ENCODE measurements at places on chromosomes 6 and 20.

- DNase-seq = no peak
Measured at GRCh38 chr6:35495258-35496035, 1.4 kb downstream of the TEAD3 start.

- DNase-seq = no peak
Measured at GRCh38 chr6:130417951-130418350, 52.1 kb downstream of the TMEM200A start.

- no peak for DNase-seq
Measured at GRCh38 chr6:109466212-109466923, 10.8 kb upstream of the MICAL1 start.

DNA sequence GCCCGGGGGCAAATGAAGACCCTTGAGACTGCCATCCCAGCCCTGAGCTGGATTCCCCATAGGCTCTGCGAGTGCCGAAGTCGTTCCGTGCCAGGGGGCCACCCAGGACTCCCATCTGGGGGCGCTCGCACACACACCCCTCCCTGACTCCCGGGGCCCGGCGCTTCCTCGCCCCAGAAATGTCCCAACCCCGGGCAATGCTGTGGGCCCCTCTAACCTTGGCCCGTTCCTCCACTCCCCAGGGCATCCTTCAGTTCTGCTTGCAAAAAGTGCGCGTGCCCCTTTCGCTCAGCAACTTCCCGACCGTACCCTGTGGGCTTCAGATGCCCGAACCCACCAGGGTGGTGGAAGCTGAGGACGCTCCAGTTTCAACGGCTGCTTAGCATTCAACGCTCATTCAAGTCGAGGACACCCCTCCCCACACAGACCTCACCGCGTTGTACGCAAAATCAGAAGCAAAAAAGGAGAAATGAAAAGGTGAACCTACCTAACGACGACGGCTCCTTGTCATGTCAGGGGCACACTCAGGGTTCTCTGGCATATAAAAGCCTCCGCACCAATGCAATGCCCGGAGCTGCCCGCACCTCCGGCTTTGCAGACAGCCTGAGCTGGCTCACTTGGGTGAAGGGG is 25.3 kb downstream of the RIPOR2 start:
- no peak for DNase-seq

DNA sequence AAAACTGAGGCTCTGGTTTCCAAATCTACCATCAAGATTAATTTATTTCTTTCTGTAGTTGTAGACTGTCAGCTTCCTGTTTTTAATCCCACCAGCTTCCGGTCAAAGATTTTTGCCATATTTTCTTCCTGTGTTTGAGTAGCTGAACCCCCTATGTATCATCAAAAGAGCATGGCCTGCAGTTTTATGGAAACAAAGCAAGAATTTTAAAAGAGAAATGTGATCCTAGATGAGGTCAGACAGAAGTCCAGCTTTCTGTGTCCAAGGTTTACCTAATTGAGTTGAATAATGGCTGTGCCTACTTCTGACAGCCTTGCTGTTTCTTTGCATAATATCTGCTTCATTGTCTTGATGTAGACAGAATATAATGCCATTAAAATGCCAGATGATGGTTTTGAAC is 163.7 kb downstream of the CARMIL1 start:
- no peak for DNase-seq

- no peak for DNase-seq
Measured at GRCh38 chr6:45472382-45472781, 94.6 kb upstream of the SUPT3H start.

- no peak for DNase-seq
Measured at GRCh38 chr6:135592276-135592675, 94.7 kb upstream of the AHI1 start.

DNA sequence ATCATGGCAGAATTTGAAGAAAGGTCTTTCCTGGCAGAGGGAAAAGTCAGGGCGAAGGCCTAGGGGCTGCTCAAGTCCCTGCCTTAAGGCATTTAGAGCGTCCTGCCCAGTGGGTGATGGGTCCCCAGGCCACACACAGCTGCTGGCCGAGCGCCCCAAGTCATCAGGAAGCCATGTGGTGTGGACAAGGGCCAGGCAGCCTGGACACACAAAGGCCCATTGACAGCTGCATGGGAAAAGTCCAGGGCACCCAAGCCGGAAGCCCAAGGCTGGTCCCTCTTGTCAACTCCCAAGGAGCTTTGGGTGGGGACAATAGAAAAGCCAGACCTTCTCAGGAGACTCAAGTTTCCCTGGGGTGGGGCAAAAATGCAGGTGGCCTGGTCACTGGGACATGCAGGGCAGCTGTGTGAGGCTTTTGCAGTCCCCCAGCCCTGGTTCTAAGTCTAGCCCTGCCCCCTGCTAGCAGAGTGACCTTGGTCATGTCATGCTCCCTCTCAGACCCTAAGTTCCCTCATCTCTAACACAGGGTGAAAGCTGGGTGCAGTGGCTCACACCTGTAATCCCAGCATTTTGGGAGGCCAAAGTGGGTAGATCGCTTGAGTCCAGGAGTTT is 44.3 kb upstream of the PTGIS start:
- no peak for DNase-seq

DNA sequence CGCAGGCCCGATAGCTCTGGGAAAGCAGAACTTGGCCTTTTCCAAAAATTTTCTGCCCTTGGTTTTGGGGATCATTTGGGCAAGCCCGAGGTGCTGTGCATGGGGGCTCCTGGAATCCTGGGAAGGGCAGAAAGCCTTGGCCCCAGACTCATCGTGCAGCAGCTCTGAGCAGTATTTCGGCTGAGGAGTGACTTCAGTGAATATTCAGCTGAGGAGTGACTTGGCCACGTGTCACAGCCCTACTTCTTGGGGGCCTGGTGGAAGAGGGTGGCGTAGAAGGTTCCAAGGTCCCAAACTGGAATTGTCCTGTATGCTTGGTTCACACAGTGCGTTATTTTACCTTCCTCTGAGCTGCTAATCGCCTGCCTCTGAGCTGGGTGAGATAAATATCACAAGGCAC is 1.1 kb upstream of the BMP2 start:
- no peak for DNase-seq

- DNase-seq = no peak
Measured at GRCh38 chr20:5148581-5148980, 21.8 kb downstream of the CDS2 start.

DNA sequence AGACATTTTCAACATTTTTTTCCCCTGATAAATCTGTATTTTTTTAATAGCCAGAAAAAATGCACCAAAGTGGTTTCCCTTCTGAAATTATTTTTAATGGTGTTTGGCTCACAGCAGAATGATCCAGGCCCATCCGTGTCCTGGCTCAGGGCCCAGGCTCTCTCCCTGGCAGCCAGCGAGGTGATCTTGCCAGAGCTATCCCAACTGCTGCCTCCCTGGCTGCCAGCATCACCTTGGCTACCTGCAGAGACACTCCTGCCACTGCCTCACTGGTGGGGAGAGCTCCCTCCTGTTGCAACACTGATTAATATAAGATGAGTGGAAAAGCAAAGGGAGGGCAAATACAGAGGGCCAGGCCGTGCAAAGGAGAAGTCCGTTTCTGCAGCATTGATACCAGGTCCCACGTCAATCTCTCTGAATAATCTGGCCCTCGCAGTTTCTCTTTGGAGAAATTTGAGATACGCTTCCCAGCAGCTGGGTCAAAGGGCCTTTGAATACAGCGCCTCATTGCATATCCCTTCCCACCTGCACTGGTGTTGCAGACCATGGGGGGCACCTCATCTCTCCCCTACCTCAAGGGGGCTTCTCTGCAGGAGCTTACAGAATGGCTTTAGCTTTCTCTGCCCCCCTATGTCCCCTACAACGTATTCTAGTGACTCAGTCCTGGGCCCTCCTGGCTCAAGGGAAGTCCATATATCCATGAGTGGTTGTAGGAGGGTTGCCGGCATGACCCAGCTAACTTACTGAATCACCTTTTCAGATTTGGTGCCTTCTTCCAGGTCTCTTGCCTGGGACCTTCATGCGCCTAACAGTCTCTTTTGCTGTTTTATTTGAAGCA is 12.8 kb upstream of the DSTN start:
- DNase-seq = no peak

GRCh38 chr6:81475646-81476045 is 276.8 kb downstream of the TENT5A start:
- DNase-seq = no peak

- DNase-seq = no peak
Measured at GRCh38 chr20:15977026-15977425, 596.2 kb downstream of the KIF16B start.

DNA sequence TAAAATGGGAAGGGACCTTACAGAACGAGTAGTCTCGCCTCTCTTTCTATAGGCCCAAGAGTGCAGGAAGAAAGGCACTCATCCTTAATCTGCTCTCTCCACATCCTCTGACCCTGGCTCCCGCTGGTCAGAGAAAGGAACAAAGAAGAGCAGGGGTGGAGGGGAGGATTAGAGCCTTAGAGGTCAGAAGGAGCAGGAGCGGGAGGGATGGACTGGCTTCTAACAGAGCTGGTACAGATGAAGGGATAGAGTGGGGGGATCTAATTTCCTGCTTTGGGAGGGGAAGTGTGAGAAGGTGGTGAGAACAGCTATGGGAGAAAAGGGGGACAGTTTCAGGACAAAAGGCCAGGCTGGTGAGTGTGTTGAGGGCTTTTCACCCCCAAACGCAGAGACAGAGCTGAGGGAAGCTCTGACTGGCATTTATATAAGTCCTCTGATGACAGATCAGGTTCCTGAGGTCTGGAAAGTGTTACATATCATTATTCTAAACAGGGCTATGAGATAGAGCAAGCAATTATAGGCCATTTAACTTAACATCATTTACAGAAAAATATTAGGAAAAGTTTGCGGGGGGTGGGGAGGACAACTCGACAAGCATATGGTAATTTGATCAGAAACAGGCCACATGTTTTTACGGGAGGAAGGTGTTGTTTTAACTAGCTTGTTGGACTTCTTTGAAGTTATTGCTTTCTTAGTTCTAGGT is 111.1 kb downstream of the FOXC1 start:
- no peak for DNase-seq

DNA sequence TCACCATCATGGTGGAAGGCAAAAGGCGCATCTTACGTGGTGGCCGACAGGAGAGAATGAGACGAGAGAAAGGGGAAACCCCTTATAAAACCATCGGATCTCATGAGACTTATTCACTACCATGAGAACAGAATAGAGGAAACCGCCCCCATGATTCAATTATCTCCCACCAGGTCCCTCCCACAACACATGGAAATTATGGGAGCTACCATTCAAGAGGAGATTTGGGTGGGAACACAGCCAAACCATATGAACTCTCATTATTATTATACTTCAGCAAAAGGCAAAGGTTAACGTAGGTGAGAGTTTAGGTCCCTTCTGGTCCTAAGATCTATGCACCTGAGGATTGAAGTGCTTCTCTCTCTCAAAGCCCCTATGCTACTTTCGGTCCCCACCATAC is 2.4 kb upstream of the PFDN4 start:
- DNase-seq = no peak

DNA sequence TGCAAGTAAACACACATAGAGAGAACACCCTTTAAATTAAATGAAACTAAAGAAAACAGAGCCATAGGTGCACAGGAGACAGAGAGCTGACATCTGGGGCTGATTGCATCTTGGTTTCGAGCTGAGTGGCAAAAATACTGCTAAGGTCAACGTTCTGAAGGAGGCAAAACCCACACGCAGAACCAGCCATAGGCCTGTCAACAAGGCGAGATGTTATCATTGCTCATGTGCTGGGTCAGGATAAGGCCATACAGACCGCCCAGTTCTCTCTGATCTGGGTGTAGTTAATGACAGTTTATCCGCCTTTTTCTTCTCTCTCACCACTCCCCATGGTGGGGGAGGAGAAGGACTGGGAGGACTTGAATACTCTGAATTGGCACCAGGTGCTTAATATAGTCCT is 4.5 kb upstream of the FAM110A start:
- DNase-seq = no peak

- DNase-seq = no peak
Measured at GRCh38 chr6:33885132-33886057, 81.6 kb upstream of the MLN start.

DNA sequence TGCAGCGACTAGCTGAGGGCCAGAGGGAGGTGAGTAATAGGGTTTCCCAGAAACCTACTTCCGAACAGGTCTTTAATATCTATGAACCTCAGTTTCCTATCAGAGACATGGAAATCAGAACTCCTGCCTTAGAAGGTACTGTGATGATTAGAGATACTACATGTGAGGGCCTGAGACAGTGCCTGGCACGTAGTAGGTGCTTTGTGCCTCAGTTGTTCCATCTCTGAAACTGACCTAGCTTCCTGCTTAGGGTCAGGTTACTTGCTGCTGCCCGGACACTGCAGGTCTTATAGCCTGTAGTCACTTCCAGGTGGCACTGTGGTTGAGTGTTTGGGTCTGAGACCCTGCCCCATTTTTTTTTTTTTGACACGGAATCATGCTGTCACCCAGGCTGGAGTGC is 20.9 kb downstream of the RAB44 start:
- DNase-seq = no peak

GRCh38 chr6:82437701-82438100 is 74.1 kb downstream of the TPBG start:
- DNase-seq = no peak

- no peak for DNase-seq
Measured at GRCh38 chr20:36121981-36122930, 32.3 kb upstream of the EPB41L1 start.

DNA sequence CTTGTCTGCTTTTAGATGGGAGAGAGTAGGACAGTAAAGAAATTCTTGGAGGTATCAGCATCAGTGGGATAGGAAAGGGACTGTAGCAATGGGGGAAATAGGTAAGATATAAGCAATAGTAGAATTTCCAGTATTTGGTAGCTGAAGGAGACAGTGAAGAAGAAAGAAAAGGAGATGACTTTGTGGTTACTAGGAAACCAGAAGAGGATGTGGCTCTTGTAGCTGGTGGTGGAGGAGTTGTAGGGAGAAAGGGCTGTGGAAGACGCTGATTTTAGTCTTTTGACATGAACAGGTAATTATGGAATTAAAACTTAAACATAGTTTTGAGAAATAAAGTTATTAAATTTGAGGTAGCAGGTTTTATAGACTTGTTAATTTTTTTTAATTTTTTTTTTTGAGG is 26.1 kb downstream of the SH3BGRL2 start:
- DNase-seq = no peak

DNA sequence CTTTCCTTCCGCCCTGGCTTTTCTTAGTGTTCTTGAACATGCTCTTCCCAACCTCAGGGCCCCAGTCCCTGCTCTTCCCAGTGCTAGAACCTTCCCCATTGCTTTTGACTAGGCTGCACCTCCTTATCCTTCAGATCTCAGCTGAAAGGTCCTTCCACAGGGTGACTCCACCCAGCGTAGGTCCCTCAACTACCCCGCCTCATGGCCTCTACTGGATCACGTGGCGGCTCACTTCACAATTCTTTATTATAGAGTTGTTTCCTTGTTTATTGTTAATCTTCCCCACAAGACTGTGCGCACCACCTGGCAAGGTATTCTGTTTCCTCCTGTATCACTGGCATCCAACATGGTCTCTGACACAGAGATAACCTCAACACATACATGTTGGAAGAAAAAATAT is 31.2 kb downstream of the TTLL9 start:
- no peak for DNase-seq
